ENCODE measurements at places on chromosomes 7 and 10.

- DNase-seq: no peak
Measured at GRCh38 chr10:124591123-124591495, 129.5 kb downstream of the LHPP start.

DNA sequence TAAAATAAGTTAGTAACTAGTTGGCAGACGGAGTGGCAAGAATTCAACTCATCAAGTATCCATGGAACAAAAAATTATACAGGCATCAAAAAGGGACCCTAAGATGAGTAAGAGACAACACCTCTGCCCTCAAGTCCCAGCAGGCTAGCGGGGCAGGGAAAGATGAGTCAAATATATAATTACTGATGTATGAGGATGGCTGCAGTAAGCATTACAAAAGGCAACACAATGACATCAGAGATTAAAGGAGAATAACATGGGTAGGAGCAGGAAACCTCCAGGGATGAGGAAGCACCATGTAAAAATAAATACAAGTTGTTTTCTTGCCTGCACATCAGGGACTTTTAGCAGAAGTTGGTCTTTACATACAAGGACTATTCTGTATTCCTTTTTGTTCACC lies 49.4 kb downstream of the SCRN1 start:
- DNase-seq: no peak

DNA sequence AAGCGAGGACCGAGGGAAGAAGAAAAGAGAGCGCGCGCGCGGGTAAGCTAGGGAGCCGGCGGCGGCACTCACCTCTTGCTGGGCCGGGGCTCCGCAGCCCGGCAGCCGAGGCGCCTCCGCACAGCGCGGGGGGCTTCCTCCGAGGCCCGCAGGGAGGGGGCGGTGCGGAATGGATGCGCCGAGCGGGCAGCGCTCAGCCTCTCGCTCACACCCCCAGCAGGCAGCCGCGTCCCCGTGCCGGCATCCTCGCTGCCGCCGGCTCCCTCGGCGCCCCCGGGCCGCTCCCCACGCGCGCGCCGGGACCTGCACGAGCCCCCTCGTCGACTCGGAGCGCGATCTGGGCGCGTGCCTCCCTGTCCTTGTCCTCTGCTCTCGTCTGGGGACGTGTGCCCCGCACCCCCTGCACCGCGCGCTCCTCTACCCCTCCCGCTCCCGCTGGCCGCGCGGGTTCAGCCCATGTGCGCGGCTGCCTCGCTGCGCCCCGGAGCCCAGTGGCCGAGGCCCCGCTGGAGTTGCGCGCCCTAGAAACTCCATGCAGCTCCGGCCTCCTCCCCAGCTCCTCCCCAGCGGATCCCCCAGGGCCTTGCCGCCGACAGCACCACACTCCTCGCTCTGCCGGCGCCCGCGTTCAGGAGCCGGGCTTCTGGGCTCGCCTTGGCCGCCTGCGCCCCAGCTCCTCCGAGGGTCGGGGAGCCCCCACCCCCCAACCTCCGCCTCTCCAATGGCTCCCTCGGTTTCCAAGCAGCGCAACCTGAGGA lies 75.3 kb downstream of the CALN1 start:
- DNase-seq: no peak

- DNase-seq: no peak
Measured at GRCh38 chr7:155486783-155487508, 29.0 kb downstream of the EN2 start.

GRCh38 chr7:98557538-98558031 lies 59.5 kb upstream of the NPTX2 start:
- no peak for DNase-seq

DNA sequence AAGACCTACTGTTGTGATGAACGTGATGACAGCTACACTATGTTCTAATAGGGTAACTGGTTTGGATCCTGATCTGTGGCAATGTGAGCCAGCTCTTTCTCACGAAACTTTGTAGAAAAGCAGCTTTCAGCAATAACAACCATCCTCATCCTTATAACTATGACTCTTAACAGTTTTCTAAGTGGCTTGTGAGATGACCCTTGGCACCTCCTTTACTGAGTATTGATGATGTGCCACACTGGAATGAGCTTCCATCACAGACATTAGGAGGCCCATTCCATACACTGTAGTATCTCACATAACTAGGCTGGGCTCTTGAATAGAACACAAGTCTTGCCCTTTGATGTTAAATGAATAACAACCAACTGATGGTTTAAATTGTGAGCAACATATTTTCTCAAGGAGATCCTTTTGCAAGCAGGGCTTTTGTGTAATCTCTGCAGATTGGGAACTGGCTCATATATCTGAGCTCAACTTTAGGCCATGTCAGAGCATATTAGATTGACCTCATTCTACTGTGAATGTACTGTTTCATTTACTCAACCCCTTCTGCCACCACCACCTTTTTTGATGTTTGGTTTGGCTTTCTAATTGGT lies 46.4 kb downstream of the MYPN start:
- no peak for DNase-seq

- DNase-seq: no peak
Measured at GRCh38 chr7:97133159-97133558, 15.7 kb downstream of the SDHAF3 start.

- no peak for DNase-seq
Measured at GRCh38 chr7:19470031-19470430, 238.8 kb downstream of the POLR1F start.

- DNase-seq: no peak
Measured at GRCh38 chr10:26430641-26431163, 7.4 kb upstream of the APBB1IP start.

DNA sequence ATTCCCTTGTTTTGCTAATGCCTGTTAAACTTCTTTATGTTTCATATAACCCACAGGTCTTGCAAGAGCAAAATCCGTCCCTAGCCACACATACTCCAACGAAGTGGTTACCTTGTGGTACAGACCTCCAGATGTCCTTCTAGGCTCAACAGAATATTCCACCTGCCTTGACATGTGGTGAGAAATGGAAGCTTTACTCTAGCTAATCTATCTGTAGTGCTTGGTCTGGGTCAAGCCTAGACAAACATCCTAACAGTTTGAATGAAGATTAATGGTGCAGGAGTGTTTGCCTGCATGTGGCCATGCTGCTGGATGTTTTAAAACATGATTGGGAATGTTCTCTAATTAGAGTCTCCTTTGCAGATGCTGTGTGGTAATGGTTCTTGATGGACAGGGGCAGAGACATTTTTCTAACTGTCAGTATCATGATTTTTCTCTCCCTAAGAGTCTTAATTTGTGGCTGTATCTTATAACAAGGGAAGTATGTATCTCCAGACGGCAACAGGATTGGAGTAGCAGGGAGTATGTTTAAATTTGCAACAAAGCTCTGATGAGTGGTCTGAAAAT lies 308.5 kb upstream of the FZD1 start:
- DNase-seq: no peak

GRCh38 chr7:71210220-71210619 lies 78.3 kb downstream of the GALNT17 start:
- DNase-seq: no peak

GRCh38 chr10:83908506-83908905 lies 230.8 kb upstream of the GHITM start:
- no peak for DNase-seq

GRCh38 chr7:112009081-112009480 lies 197.1 kb downstream of the DOCK4 start:
- DNase-seq: no peak

- DNase-seq: no peak
Measured at GRCh38 chr7:34298492-34299013, 359.5 kb upstream of the NPSR1 start.

- DNase-seq: no peak
Measured at GRCh38 chr7:91569728-91570457, 305.7 kb downstream of the FZD1 start.

GRCh38 chr7:80949449-80949848 lies 30.6 kb upstream of the SEMA3C start:
- DNase-seq: no peak

GRCh38 chr10:75746356-75746755 lies 314.9 kb downstream of the LRMDA start:
- DNase-seq: no peak

DNA sequence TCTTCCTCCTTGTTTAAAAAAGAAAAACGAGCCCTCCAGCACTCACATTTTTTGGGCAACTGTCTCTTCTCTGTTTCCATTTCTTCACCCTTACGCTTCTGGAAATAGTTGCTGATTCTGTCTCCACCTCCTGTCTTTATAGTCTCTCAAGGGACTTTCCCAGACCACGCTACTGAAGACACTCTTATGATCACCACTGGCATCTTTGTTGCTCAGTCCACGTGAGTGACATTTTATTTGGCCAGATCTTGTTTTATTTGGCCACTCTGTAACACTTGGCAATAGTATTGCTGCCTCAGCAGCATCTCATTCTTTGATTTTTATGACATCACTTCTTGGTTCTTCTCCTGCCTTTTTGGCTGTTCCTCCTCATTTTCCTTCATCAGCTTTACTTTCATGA lies 21.6 kb upstream of the NME8 start:
- no peak for DNase-seq

DNA sequence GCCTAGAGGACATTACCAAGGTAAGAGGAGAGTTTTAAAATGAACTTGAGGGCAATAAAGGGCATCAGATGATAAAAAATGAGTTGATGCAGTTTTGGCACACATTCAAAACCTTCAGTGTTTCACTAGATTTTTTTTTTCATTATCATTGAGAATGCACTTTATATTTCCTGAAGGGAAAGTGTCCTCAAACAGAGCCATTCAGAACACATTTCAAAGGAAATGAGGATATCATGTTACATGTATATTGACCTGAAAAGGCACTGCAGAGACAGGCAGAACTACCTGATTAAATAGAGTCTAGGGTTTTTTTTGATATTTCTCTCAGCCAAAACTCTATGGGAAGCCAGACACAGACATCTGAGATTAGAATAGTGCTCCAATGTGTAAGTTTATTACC lies 454.0 kb downstream of the NEBL start:
- no peak for DNase-seq

- no peak for DNase-seq
Measured at GRCh38 chr10:43069211-43069515, 7.7 kb upstream of the RET start.

DNA sequence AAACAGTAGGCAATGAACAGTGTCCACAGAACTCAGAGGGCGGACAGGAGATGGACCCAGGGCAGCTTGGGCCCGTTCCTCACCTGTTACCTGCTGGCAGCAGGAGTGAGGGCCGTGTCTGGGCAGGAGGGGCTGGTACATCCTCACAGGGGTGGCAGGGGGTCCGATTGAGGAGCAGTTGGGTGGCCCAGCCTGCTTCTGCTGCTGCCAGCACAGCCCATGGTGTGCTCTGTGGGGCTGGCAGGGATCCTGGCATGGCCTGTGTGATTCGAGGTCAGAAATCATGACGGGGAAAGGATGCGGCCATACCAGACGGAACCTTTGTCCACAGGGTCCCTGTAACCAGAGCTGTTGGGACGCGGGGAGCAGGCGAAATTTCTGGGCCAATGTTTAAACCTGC lies 49.6 kb downstream of the INPP5A start:
- no peak for DNase-seq

DNA sequence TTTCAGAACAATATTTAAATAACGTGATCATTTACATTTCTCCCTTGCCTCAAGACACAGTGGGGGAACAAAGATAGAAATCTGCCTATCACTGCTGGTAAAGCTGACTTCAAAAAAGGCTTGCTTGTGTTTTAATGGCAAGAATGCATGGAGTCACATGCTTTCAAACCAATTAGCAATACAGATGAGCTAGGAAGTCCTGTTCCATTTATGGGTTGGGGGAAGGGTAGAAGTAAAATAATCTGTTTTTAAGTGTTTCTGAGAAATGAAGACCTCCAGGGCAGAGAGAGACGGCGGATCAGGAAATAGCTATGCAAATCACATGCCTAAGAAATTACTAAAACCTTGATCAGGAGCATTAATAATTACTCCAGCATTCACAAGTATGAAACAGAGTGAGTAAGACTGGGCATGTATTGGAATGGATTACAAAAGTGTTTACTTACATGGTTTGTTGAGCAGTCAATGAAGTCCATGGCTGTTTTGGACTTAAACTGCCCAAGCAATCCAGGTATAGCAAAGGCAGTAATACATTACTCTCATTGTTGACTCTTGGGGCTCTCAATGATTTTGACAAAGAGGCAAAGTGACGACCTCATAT lies 142.0 kb downstream of the ARID5B start:
- DNase-seq: no peak

- DNase-seq: no peak
Measured at GRCh38 chr7:81111358-81111757, 192.5 kb upstream of the SEMA3C start.

- DNase-seq: no peak
Measured at GRCh38 chr10:5584895-5585516, 60.2 kb downstream of the CALML3 start.

DNA sequence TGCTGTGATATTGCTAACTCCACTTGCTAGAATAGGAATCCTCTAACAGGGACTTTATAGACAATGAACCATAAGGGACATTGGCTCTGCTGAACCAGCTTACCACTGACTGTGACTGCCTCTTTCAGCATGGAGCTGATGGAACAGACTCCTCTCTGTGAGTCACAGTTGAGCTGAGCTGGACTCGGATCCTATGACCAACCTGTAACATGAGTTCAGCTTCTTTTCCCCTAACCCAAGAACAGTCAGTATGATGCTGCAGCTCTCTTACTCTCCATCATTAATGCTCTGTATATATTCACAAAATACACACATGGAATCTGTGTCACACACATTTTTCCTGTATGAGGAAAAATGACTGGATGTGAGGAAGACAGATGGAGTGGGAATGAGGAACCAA lies 177.9 kb upstream of the BET1 start:
- DNase-seq: no peak

- DNase-seq: no peak
Measured at GRCh38 chr7:46247664-46248063, 326.6 kb upstream of the IGFBP3 start.

DNA sequence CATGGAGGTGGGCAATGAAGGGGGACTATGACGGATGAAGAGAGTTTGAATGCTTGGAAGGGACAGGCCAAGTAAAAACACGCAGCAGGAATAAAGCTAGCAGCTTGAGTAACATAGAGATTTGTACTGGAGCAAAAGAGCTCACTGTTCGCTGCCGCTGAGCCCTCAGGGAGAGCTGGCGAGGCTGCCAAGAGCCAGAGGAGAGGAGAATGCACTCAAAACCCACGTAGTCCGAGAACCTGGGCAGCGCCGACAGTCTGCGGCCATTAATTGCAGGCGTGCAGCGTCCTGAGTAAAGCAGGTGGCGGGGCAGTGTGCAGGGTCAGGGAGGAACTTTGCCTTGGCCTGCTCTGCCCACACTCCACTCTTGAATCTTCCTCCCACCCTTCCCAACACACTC lies 68.2 kb downstream of the SLC37A3 start:
- no peak for DNase-seq

DNA sequence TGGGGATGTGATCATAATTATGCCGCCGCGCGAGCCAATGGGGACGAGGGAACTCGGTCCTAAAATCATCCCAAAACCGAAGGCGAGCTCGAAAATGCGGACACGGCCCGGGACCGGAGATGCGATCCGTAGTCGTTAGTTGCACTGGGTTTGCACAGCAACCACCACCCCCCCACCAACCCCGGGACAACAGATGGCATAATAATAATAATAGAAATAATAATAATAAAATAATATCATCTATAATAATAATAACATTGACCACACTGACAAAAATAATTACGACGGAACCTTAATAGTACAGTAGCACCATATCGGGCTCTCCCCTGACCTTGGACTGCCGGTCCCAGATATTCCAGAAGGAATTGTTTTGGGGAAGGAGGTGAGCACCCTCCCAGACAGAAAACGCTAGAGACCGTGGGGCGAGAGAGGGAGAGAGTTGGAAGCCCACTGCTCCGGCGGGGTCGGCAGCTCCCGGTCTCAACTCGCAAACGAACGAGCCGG lies 1.1 kb upstream of the EMX2 start:
- DNase-seq: no peak

All from stimulated activated CD8-positive, alpha-beta memory T cell treated with anti-CD3 and anti-CD28 coated beads, Interleukin-4, amount 100 ng/mL, for 4 hours (primary cell).